ENCODE measurements at places on chromosomes 4 and X. TPM values are rescaled to one million over a fixed set of nuclear protein-coding genes. Genes with fewer than 3 reads are reported as not detected.
A peak's percentile ranks its signal among the peaks of the same experiment; 100 is the strongest.

GRCh38 chrX:38657562-38657961 lies 96.2 kb downstream of the TSPAN7 start:
- no peak for DNase-seq

DNA sequence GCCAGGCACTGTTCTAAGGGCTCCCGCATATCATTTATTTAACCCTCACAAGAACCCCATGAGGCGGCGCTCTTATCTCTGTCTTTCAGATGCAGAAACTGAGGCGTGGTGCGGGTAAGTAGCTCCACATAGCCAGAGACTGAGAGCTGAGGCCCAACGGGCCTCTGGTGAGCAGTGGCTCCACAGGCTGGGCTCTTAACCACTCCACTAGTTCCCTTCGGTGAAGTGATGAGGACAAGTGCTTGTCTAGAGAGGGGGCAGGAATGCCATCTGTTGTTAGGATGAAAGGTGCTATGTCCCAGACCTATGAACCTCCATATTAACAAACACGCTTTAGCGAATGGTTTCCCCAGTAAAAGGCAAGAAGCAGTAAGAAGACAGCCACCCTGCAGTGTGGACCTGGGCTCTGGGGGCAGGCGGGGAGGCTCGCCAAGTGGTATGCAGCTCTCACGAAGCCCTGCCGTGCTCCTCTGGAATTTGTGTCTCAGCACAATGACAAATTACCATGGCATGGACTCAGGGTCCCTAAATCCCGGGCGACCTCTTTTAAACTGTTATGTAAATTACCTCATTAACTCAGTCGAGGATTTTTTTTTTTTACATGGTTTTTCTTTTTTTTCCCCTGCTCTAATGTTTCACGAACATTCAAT lies 20.9 kb upstream of the S100G start:
- DNase-seq: no peak

DNA sequence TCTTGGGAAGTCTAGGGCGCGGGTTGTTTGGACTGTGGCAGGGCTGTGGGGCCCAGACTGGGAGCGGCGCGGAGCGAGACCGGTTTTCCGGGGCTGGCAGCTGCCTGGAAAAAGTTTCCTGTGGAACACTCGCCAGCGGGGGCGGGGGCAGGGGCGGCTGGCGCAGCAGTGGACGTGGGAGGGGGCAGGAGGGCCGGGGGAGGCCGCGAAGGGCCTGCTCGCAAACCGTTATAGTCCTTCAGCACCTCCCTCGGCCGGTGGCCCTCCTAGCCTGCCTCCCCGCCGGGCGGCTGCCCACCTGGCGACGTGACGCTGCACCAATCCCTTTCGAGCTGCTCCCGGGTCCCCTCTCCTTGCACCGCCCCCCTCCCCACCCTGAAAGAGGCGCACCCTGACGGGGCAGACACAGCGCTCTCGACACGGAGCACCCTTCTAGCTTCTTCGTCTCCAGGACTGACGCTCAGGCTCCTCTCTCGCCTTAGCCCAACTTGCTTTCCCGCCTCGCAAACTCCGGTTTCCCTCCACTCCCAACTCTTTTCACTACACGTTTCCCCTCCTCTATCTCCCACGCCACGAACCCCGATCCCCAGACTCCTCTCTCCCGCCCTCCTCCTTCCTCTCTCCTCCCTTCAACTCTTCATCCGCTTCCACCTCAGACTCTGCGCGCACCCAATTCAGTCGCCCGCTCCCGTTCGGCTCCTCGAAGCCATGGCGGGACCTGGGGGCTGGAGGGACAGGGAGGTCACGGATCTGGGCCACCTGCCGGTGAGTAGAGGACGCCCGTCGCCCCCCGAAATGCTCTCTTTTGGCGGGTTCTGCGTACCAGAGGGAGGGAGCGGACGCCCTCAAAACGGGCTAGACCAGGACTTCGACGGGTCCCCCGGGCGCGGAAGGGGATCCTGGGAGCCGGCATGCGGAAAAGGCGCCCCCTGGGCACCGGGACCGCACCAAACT lies at the start of gene NRK:
NRK (plus strand) TSS at position 402 of the 954 bp plus-strand sequence; CDS start at position 709, 307 bp downstream.
- DNase-seq: peak; percentile 30

- no peak for DNase-seq
Observed at GRCh38 chr4:47510506-47511143, 25.6 kb downstream of the ATP10D start.

DNA sequence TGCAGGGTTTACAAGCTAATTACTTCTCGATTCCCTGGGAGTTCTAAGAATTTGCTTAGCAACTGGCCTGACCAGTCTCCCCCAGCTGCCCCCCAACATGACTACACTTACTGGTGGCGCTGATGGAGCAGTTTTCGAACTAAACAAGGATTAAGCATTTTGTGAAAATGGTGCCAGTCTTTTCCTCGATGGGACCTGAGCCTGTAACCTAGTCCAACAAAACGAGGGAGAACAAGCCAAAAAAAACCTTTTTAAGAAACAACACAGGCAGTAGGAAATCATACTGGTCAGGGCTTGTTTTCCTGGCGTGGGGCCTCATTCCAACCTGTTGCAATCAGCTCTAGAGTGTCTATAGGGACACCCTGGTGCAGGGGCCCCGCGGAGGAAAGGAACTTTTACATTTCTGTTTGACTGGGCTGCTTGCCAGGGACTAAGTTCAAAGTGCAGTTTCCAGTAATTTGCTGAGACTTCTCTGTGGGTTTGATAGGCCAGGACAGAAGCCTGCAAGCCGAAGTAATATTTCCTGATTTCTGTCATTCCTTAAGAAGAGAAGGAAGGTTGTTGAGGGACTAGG lies 158.7 kb downstream of the SPRY1 start:
- peak; percentile 85 for DNase-seq

The FAAH2 gene
- 0.85 TPM for total RNA-seq

- no peak for DNase-seq
Observed at GRCh38 chrX:19245711-19246269, 97.9 kb upstream of the PDHA1 start.

The SRPX2 gene
- total RNA-seq: 9.4 TPM

The TNIP3 gene
- total RNA-seq: not detected

- DNase-seq: no peak
Observed at GRCh38 chr4:120850018-120850599, 72.4 kb downstream of the PRDM5 start.

GRCh38 chr4:142267101-142267500 lies 579.0 kb downstream of the INPP4B start:
- DNase-seq: no peak

DNA sequence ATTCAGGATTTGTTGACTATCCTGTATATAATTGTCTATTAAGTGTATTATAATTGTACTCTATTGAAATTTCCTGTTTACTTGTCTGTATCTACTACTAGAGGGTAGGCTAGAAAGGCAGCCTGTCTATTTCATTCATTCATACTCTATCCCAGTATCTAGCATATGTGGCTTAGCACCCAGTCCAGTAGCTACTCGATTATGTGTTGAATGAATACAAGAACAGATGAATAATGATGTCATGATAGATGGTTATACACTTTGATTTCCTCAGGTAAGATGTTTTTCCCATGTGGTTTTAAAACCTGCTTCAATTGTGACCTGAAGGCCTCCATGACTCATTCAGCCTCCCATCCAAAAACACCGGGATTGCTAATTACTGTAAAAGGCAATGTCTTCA lies 68.0 kb downstream of the IL21 start:
- DNase-seq: no peak

- DNase-seq: no peak
Observed at GRCh38 chr4:11485926-11486325, 57.2 kb upstream of the HS3ST1 start.

The UGT2A2 gene
- total RNA-seq: not detected

The INTU gene
- 5.3 TPM for total RNA-seq

GRCh38 chr4:166838975-166839614 lies 395.2 kb downstream of the SPOCK3 start:
- no peak for DNase-seq

GRCh38 chr4:3291411-3291968 lies 1.3 kb upstream of the RGS12 start:
- DNase-seq: no peak

- no peak for DNase-seq
Observed at GRCh38 chr4:119897260-119897659, 169.4 kb downstream of the MAD2L1 start.

DNA sequence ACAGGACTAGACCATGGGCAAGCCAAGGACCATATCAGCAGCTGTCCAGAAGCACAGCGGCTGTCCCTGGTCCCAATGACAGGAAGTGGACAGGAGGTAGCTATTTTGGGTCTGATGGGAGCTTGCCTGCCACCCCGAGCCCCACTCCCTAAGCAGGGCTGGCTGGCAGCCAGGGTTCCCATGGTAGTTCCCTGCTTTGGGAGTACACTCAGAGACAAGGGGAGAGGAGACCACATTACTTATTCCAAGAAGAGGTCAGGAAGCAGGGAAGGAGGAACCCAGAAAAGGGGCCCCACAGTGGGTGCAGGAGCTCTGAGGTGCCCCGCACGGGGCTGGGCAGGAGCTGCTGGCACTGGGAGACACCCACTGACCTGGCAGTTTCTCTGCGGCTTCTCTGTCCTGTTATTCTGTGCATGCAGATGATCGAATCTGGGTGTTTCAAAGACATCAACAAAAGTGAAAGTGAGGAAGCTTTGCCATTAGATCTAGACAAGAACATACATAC lies 36.3 kb downstream of the HTT-AS start:
- DNase-seq: peak; percentile 29

GRCh38 chr4:137946453-137947174 lies 295.5 kb downstream of the SLC7A11 start:
- no peak for DNase-seq

The RPL9 gene
- 3,607 TPM for total RNA-seq

- no peak for DNase-seq
Observed at GRCh38 chr4:166277401-166277800, 404.4 kb downstream of the TLL1 start.

The SLC10A6 gene
- 6.5 TPM for total RNA-seq

The BEX1 gene
- total RNA-seq: 8.9 TPM

- no peak for DNase-seq
Observed at GRCh38 chrX:26146024-26146423, 7.9 kb downstream of the MAGEB18 start.

- no peak for DNase-seq
Observed at GRCh38 chrX:40406330-40406859, 174.4 kb upstream of the ATP6AP2 start.

DNA sequence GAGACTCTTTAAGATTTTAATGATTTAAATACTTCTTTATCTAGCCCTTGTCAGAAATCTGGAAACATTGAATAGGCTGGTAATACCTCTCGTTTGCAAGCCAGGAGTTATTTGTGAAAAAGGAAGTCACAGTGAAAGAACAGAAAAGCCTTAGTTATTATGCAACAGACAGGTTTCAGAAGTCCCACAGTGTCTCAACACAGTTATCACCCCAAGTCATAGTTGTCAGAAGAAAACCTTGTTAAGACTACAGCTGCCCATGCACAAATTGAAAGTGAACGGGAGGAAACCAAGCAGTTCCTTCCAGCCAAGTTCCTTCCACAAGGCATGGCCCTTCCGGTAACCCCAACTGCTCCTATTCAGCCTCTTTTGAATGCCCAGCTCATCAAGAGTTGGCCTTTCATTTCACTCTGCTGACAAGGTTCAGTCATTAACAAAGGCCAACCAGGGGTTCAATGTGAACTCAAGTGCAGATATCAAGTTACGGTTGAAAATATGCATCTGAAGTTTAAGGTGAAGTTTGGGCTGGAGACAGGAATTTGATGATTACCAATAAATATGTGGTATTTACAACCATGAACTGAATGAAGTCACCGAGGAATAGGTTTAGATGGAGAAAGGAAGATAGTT lies 15.6 kb downstream of the ALPK1 start:
- no peak for DNase-seq

- peak; percentile 28 for DNase-seq
Observed at GRCh38 chrX:41922431-41923151, 763 bp downstream of the CASK start.

The SCLT1 gene
- total RNA-seq: 47.5 TPM

DNA sequence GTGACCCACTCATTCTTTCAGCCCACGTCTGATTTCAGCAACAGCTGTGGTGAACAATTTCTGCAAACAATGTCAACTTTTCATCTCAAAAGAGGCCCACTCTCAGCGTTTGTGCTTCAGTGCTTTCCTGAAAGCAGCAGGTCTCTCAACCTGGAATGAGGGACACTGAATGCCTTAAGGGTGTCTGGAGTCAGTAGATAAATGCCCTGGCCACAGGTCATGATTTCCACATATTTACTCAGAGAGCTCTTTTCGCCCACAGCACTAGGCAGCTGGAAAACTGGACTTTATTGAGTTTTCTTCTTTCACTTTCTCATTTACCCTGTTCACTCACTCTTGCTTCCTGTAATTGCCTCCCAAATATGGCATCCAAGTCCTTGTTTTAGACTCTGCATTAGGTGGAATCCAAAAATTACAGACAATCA lies 52.8 kb downstream of the NPFFR2 start:
- DNase-seq: no peak

DNA sequence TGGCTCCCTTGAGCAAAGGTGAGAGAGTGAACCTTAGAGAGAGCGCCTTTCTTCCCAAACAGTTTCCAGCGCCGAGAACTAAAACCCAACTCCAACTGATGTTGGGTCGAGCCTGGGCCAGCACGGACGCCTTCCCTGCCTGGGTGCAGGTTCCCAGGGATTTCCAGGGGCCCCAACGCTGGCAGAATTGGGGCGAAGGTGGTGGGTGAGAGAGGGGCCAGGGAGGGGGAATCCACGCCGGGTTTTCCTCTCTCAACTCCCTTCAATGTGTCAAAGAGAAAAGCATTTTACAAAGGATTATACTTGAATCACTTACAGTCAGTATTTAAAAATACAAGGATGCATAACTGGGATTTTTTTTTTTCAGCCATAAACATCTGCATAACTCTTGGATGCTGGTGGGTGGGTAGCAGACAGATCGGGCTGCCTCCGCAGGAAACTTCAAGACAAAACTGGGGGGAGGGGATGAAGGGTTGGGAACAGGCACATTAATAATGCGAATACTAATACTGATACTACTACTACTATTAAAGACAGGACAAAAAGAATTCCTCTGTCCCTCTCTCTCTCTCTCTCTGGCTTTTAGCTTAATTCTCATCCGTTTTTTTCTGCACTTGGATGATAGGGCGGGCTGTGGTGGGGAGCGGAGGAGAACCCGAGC lies 1.3 kb upstream of the ARX start:
- no peak for DNase-seq

DNA sequence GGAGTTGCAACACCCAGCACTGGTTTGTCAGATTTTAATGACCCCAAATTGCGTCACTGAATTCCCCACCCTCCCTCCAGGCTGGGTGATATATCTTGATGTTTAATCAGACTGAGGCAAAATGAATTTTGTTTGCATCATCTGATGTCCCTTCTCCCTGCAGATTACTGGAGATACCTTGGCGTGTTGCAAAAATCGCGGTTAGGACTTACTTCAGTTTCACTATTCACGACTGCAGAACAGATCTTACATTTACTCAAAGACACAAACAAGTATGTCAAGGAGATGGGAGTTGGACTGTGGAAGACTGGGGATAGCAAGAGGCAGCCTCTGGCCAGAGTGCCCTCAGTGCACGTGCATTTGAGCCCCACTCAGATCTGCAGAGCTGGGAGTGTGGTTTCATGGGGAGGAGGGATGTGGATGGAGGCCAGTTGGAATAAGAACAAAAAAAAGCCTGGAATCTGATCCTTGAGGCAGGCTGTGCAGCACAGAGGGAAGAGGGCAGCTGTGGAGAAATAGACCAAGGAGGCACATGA lies 92.2 kb upstream of the MTM1 start:
- peak; percentile 24 for DNase-seq

Data from uterus (tissue), 4 donors.